ENCODE measurements at places on chromosomes 4 and X. TPM values are rescaled to one million over a fixed set of nuclear protein-coding genes. Genes with fewer than 3 reads are reported as not detected.

GRCh38 chrX:48957477-48957826 is at the start of gene OTUD5:
Gene OTUD5 (minus strand): TSS chrX:48957607. CDS start chrX:48957570, 37 bp downstream.
- no peaks in the 10 kb centered on the region for H3K27me3 ChIP-seq
- H3K4me3 ChIP-seq, result peak within 1 kb of the TSS; percentile 71

DNA sequence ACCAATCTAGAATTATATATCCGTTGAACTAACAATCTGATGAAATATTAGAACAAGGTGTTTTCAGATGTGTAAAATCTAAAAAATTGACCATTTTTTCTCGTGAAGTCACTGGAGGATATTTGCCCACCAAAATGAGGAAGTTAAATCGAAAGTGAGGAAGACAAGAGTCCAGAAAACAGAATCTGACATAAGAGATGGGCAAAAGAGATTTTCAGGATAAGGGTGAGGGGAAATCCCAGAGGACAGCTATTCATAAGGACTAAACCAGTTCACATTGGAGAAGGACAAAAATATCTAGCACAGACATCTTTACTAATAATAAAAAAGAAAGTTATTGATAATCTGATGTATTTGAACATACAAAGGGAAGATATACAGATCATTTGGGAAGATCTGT is 18.7 kb upstream of the ALG13 start:
- H3K4me3 ChIP-seq, result no peak overlapping the region
- no peaks in the 10 kb centered on the region for H3K36me3 ChIP-seq
- no peak for DNase-seq
- no peaks in the 10 kb centered on the region for H3K4me1 ChIP-seq
- no peaks in the 10 kb centered on the region for H3K27me3 ChIP-seq

DNA sequence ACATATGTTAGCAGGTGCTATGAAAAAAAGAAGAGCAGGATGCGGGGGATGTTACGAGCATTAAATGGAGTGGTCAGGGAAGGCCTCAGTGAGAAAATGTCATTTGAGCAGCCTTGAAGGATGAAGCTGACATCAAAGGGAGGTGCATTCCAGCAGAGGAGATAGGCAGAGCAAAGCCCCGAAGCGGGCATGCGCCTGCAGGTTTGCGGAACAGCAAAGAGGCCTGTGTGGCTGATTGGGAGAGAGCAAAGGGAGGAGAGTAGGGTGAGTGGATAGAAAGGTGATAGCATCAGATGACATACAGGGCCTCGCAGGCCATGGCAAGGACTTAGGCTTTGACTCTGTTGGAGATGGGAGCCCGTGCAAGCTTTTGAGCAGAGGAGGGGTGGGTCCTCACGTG is 95.4 kb upstream of the GPR50 start:
- H3K36me3 ChIP-seq, result no peaks in the 10 kb centered on the region
- no peaks in the 10 kb centered on the region for H3K27me3 ChIP-seq
- H3K4me3 ChIP-seq, result no peak overlapping the region
- H3K4me1 ChIP-seq, result peaks cover 9% of the 10 kb centered on the region
- no peak overlapping the region for H3K27ac ChIP-seq

DNA sequence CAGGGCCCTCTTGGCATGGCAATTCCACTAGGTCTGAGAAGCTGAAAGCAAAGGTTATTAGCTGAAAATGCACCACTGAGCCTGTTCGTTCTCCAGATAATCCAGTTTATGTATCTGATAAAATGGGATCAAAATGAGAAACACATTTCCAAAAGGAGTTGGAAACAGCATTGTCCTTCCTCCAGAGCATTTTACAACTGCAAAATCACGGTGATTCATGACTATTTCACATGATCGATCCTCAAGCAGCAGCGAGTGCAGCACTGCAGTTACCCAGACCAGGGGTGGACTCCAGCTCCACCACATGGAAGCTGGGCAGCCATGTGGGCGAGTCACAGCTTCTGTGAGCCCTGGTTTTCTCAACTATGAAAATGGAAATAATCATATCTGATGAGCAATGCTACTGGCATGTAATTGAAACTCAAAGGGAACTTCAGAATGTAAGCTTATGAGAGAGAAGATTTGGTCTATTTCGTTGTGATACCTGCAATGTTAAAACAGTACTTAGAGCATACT is 78.7 kb upstream of the MSX1 start:
- no peak for DNase-seq
- H3K27ac ChIP-seq, result no peak overlapping the region
- no peaks in the 10 kb centered on the region for H3K27me3 ChIP-seq
- H3K4me3 ChIP-seq, result no peak overlapping the region
- no peaks in the 10 kb centered on the region for H3K4me1 ChIP-seq

DNA sequence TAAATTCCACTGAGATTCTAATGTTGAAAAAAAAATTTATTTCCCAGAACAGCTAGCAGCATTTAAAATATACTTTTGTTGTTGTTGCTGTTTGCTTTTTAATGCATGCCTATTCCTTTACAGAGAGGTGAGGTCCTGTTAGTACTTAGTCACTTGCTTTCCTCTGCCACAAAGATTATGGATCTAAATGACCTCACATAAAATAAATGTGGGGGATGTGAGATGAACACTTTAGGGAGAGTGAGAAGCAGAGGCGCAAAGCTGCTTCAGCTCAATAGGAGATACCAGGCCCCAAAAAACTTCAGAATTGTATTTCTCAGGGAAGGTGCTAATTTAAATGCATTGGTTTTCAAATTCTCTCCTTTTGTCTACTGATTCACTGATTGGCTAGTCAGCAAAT is 4.0 kb downstream of the LDB2 start:
- no peak overlapping the region for H3K27ac ChIP-seq
- H3K4me3 ChIP-seq, result no peak overlapping the region
- H3K4me1 ChIP-seq, result peaks cover 3% of the 10 kb centered on the region
- H3K27me3 ChIP-seq, result no peaks in the 10 kb centered on the region

GRCh38 chr4:137206781-137207180 is 325.5 kb downstream of the PCDH18 start:
- DNase-seq, result no peak
- no peaks in the 10 kb centered on the region for H3K36me3 ChIP-seq
- H3K4me3 ChIP-seq, result no peak overlapping the region
- H3K4me1 ChIP-seq, result no peaks in the 10 kb centered on the region
- no peaks in the 10 kb centered on the region for H3K27me3 ChIP-seq

GRCh38 chr4:118389721-118390120 is 36.9 kb upstream of the PRSS12 start:
- no peak for DNase-seq
- no peaks in the 10 kb centered on the region for H3K27me3 ChIP-seq
- no peak overlapping the region for H3K4me3 ChIP-seq
- H3K4me1 ChIP-seq, result no peaks in the 10 kb centered on the region
- no peak overlapping the region for H3K27ac ChIP-seq

- peak overlapping the region; percentile 44 for H3K27ac ChIP-seq
- H3K27me3 ChIP-seq, result no peaks in the 10 kb centered on the region
- H3K4me3 ChIP-seq, result no peak overlapping the region
- DNase-seq, result no peak
- H3K36me3 ChIP-seq, result no peaks in the 10 kb centered on the region
Observed at GRCh38 chrX:39492497-39493162, 605.1 kb downstream of the BCOR start.

DNA sequence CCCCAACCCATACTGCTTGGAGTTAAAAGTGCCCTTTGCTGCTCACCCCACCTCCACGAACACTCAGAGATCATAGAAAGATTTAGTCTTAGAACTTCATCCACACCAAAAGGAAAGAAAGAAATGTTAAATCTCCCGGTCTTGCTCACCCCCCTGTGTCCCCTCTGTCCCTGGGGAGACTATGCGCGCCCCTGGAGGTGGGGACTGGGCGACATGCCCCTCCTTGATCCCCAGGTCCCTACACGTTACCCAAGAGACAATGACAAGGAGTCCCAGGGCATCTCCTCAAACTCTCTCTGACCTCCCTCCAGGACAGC is 620 bp downstream of the ITM2A start:
- no peak for DNase-seq
- no peaks in the 10 kb centered on the region for H3K36me3 ChIP-seq
- no peaks in the 10 kb centered on the region for H3K27me3 ChIP-seq
- no peak overlapping the region for H3K27ac ChIP-seq
- H3K4me1 ChIP-seq, result no peaks in the 10 kb centered on the region
- H3K4me3 ChIP-seq, result peak overlapping the region; percentile 19

- H3K36me3 ChIP-seq, result no peaks in the 10 kb centered on the region
- H3K4me1 ChIP-seq, result no peaks in the 10 kb centered on the region
- no peak overlapping the region for H3K4me3 ChIP-seq
- H3K27me3 ChIP-seq, result peaks cover 7% of the 10 kb centered on the region
Observed at GRCh38 chrX:109918753-109919152, 84.2 kb upstream of the TMEM164 start.

DNA sequence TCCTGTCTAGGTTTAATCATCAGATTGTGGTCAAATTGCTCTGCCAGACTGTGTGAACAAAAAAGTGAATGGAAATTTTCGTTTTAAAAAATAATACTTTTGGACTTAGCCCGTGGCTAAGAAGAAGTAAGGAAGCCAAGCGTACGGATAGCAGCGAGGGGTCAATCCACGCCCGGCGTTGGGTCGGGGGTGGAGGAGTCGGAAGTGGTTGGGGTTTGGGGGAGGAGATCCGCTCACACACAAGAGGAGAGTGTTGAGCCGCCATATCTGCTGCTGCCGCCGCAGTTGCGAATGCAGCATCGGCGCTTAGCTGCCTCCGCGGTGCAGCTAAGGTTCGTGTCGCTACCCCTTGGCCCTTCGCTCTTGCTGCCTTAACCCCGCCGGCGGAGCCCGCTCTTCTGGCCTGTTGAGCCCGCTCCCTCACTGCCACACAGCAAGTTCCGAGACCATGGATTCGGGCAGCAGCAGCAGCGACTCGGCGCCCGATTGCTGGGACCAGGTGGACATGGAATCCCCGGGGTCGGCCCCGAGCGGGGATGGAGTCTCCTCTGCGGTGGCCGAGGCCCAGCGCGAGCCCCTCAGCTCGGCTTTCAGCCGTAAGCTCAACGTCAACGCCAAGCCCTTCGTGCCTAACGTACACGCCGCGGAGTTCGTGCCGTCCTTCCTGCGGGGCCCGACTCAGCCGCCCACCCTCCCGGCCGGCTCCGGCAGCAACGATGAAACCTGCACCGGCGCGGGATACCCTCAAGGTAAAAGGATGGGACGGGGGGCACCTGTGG is at the start of gene GSPT2:
Gene GSPT2, plus strand, starts transcription at position 264 of the 779 bp plus-strand sequence. Its CDS starts 185 bp downstream, at position 449.
- peak; percentile 46 for DNase-seq
- no peaks in the 10 kb centered on the region for H3K27me3 ChIP-seq
- peaks cover 3% of the 10 kb centered on the region for H3K36me3 ChIP-seq
- peak within 1 kb of the TSS; percentile 18 for H3K27ac ChIP-seq
- peaks cover 5% of the 10 kb centered on the region for H3K4me1 ChIP-seq

- no peak for DNase-seq
- no peaks in the 10 kb centered on the region for H3K4me1 ChIP-seq
- H3K36me3 ChIP-seq, result no peaks in the 10 kb centered on the region
- H3K27me3 ChIP-seq, result no peaks in the 10 kb centered on the region
- H3K27ac ChIP-seq, result no peak overlapping the region
- no peak overlapping the region for H3K4me3 ChIP-seq
Observed at GRCh38 chrX:23434356-23434884, 99.8 kb downstream of the PTCHD1 start.

DNA sequence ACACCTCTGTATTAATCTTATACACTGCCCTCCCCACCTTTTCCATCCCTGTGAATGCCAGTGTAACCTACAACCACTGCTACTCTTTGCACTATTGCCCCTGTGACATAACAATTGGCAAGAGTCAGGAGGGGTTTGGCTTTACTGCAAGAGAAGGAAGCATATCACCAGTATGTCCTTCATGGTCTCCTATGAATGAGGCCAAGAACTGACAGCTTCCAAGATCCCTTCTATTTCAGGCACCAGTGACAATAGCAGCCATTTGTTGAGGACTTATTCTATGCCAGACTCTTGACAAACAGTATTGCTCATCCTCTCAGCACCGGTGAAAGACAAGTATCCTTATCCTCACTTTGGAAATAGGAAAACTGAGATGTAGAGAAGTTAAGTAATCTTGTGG is 363.9 kb downstream of the MID1IP1 start:
- H3K27ac ChIP-seq, result no peak overlapping the region
- H3K4me3 ChIP-seq, result no peak overlapping the region
- H3K36me3 ChIP-seq, result no peaks in the 10 kb centered on the region

GRCh38 chrX:56802921-56803849 is 74.1 kb downstream of the NBDY start:
- DNase-seq, result peak; percentile 47
- H3K27me3 ChIP-seq, result no peaks in the 10 kb centered on the region
- H3K27ac ChIP-seq, result peak overlapping the region; percentile 88
- no peaks in the 10 kb centered on the region for H3K36me3 ChIP-seq
- peak overlapping the region; percentile 88 for H3K4me3 ChIP-seq
- H3K4me1 ChIP-seq, result peaks cover 27% of the 10 kb centered on the region

GRCh38 chr4:124633285-124633941 is 79.1 kb downstream of the ANKRD50 start:
- no peak overlapping the region for H3K4me3 ChIP-seq
- H3K27me3 ChIP-seq, result no peaks in the 10 kb centered on the region
- H3K27ac ChIP-seq, result no peak overlapping the region
- no peaks in the 10 kb centered on the region for H3K4me1 ChIP-seq
- DNase-seq, result no peak
- H3K36me3 ChIP-seq, result no peaks in the 10 kb centered on the region

GRCh38 chrX:44908153-44908552 is 35.2 kb downstream of the KDM6A start:
- no peak overlapping the region for H3K4me3 ChIP-seq
- H3K27me3 ChIP-seq, result no peaks in the 10 kb centered on the region
- DNase-seq, result no peak
- H3K4me1 ChIP-seq, result peaks cover 29% of the 10 kb centered on the region

The STPG2 gene
- 0.28 TPM for polyA plus RNA-seq

The RAPGEF2 gene
- polyA plus RNA-seq, result 7.3 TPM

The AFF2 gene
- polyA plus RNA-seq, result not detected

The CXCL10 gene
- 1.4 TPM for polyA plus RNA-seq

The GAGE12H gene
- not detected for polyA plus RNA-seq

The HDAC6 gene
- polyA plus RNA-seq, result 54.4 TPM

The SLC10A6 gene
- polyA plus RNA-seq, result 0.05 TPM

The TMPRSS11B gene
- polyA plus RNA-seq, result not detected

Data from liver (tissue), 10 donors.